ENCODE measurements at places on chromosomes 13 and 19.

GRCh38 chr19:57814505-57815246, at the start of gene ZNF552:
Gene ZNF552 (minus strand): TSS chr19:57814913. CDS start chr19:57814743, 170 bp downstream.
- peak; percentile 42 for DNase-seq

GRCh38 chr13:97028441-97029299, 34.4 kb upstream of the OXGR1 start:
- peak; percentile 14 for DNase-seq

DNA sequence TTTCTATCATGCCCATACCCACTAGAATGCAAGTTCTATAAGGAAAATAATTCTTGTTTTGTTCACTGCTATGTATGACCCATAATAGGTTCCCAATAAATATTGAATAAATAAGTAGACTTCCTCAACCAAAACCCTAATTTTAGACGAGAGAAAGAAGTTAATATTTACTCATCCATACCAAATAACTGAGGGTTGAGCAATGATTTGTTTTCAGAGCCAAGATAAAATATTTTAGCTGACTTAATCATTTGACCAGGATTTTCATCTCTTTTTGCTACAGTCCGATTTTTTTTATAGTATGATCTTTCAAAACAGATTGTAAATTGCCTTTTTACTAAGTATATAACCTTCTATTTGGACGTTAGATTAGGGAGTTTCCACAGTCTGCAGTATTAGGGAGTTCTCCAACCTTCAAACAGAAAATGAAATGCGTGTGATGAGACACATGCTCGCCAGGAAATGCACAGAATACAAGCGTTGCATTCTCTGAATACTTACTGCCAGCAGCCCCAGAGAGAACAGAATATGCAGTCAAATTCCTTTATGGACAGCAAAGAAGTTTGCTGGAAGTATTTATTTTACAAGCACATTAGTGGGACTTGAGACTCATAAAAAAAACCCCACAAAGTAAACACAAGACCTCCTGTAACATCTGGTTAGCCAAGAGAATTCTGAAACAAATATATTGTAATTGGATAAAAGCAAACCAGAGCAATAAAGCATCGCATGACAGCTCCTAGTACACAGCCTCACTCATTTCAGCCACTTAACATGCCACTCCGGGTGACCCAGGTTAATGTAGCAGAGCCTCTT, 230.0 kb downstream of the MYO16 start:
- no peak for DNase-seq

- DNase-seq = no peak
These were observed 10.8 kb upstream of the ZNF724 start for GRCh38 chr19:23260956-23261355.

DNA sequence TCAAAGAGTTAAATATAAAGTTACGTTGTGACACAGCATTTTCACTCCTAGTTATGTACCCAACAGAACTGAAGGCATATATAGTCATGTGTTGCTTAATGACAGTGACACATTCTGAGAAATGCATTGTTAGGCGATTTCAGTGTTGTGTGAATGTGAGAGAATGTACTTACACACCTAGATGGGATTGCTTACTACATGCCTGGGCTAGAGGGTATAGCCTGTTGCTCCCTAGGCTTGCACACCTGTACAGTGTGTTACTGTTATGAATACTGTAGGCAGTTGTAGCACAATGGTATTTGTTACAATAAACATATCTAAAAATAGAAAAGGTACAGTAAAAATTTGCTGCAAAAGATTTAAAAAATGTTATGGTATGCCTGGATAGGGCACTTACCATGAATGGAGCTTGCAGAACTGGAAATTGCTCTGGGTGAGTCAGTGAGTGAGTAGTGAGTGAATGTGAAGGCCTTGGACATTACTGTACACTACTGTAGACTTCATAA, 89.2 kb downstream of the DHRS12 start:
- no peak for DNase-seq

GRCh38 chr13:23828086-23828485, 61.1 kb downstream of the MIPEP start:
- no peak for DNase-seq

GRCh38 chr19:4386041-4386782, 14.1 kb downstream of the SH3GL1 start:
- no peak for DNase-seq

GRCh38 chr13:64154514-64154913, 2738.9 kb upstream of the PCDH20 start:
- DNase-seq = no peak

- no peak for DNase-seq
These were observed 21.8 kb downstream of the RCBTB1 start for GRCh38 chr13:49563516-49563915.

GRCh38 chr13:25432691-25433090, 60.9 kb downstream of the ATP8A2 start:
- DNase-seq = no peak

- DNase-seq = no peak
These were observed 1.1 kb upstream of the ZNF845 start for GRCh38 chr19:53332484-53332883.

DNA sequence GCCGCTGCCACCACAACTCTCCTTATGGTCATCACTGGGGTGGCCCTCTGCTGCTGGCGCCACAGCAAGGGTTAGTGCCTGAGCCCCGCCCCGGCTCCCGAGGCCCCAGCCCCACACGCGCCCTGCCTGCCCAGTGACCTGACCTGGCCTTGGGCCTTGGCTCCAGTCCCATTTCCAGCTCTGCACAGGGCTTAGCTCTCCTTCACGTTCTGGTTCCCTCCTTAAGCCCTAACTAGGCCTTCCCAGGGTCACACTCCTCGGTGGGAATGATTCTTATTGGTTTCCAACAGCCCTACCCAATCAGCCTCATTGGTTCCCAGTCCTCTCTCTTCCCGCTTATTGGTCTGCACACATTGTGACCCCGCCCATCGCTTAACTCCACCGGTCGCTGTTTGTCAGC, 5.8 kb downstream of the KIRREL2 start:
- no peak for DNase-seq

GRCh38 chr19:39208175-39208795, 4.2 kb upstream of the SYCN start:
- DNase-seq = no peak

DNA sequence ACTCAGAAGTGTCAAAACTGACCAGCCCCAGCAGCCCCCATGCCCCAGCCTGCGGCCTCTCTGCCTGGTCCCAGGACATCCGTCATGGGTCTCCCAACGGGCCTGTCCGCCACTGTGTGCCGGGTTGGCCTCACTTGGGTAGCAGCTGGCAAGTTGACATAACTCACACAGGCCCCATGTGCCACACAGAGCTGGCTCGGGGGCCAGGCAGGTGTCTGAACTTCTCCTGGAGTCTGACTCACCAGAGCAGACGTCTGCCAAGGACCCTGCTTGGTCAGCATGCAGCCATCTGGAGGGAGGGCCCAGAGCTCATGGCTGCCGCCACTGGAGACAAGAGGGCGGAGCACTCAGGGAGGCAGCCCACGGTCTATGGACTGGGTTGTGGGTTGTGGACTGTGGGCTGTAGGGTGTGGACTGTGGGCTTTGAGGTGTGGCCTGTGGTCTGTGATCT, 32.0 kb upstream of the TMEM255B start:
- no peak for DNase-seq

- DNase-seq = no peak
These were observed 10.1 kb downstream of the FOXO1 start for GRCh38 chr13:40656358-40656757.

DNA sequence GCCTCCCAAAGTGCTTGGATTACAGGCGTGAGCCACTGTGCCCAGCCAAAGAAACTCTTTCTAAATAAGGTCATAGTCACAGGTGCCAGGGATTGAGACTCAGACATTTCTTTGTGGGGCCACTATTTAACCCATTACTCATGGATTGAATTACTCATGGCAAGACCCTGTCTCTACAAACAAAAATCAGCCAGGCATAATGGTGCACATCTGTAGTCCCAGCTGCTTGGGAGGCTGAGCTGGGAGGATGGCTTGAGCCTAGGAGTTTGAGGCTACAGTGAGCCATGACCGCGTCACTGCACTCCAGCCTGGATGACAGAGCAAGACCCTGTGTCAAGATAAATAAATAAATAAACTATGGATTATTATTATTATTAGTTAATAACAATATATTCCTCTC, 3.6 kb upstream of the KLF2 start:
- DNase-seq = no peak

DNA sequence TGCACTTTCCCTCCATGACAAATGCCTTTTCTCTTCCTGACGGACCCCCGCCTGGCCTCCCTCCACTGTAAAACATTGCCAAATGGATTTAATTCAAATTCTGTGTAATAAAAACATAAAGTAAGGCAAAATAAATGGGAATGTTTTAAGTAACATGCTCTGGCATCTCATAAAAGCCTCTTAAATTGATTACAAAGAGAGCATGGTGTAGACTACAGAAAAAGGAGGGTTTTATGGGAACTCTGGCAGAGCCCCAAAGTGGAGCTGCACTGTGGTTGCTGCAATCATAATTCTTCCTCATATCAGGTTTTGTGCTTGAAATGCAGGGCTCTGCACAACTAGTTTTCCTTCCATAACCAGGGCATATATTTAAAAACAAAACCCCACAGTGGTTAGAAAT, 44.3 kb upstream of the SIAH3 start:
- no peak for DNase-seq

- DNase-seq = no peak
These were observed 11.9 kb upstream of the SMG9 start for GRCh38 chr19:43766755-43767043.

- DNase-seq = no peak
These were observed 17.8 kb downstream of the HCN2 start for GRCh38 chr19:607301-608154.

DNA sequence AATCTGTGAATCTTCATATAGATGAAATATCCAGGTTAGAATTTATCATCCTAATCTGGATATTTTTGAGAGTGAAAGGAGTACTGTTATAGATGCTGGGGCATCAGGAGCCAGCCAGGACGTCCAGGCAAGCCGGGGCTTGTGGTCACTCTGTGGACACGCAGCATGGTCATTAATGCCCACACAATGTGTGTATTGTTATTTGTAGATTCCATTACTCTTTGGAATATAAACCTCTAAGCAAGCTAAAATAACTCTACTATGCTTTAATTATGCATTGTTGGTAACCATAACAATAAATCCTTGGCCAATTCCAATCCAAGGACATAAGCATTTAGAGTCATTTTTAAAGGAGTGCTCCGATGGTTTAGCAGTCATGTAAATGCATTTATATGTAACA, 137.9 kb downstream of the TM9SF2 start:
- DNase-seq = no peak

DNA sequence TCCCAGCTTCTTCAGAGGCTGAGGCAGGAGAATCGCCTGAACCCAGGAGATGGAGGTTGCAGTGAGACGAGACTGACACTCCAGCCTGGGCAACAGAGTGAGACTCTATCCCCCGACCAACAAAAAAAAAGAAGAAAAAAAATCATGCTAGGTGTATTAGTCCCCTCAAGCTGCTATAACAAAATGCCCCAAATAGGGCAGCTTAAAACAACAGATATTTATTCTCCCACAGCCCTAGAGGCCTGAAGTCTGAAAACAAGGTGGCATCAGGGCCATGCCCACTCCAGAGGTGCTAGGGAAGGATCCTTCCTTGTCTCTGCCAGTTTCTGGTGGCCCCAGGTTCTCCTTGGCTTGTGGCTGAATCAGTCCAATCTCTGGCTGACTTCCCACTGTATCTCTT, 8.6 kb upstream of the EHD2 start:
- no peak for DNase-seq

GRCh38 chr19:43534816-43535761, 2.1 kb downstream of the ZNF575 start:
- DNase-seq = no peak

- DNase-seq = no peak
These were observed 15.2 kb upstream of the ERCC2 start for GRCh38 chr19:45385392-45386221.

DNA sequence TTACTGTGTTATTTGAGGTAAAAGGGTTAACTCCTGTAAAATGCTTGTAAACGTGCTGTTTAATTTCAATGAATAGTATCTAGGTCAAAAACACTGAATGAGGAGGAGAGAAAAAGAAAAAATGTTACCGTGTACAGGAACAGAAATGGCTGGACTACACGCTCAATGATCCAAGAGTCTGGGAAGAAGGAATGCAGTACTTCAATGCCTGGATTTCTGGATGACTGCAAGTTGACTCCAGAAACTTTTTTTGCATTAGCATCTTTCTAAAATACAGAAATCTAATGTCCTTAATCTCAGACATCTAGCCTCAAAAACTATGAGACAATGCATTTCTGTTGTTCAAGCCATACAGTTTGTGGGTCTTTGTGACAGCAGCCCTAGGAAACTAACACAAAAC, 17.4 kb upstream of the IPO5 start:
- DNase-seq = no peak

DNA sequence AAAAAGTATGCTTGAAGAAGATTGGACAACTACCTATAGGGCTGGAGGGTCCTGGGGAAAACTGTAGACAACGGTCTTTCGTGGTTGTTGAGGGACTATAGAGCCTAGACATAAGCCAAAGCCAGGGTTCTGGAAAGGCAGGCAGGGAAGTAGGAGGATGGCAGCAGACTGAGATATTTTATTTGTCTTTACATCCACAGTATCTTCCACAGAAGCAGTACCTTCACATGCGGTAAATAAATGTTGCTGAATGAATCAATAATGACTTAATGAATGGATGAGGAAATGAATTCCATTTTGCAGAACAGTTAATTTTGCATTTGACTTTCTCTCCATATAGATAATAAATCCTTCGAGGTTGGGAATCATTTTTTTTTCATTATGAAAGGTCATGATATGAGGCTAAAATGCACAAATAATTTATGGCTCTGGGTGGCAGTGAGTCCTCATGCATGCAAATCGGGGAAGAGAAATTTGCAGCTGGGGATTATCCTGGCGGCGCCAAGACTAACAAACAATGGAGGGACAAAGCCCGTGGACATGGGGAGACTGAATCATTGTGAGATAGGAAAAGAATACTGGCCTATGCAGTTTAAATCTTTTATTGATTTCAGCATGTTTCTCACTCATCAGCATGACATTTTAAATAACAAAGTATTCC, 102.0 kb downstream of the ERCC5 start:
- no peak for DNase-seq

- DNase-seq = no peak
These were observed 484.2 kb upstream of the SLITRK1 start for GRCh38 chr13:84366506-84366905.

GRCh38 chr13:67147342-67148133, 82.6 kb downstream of the PCDH9 start:
- DNase-seq = no peak

DNA sequence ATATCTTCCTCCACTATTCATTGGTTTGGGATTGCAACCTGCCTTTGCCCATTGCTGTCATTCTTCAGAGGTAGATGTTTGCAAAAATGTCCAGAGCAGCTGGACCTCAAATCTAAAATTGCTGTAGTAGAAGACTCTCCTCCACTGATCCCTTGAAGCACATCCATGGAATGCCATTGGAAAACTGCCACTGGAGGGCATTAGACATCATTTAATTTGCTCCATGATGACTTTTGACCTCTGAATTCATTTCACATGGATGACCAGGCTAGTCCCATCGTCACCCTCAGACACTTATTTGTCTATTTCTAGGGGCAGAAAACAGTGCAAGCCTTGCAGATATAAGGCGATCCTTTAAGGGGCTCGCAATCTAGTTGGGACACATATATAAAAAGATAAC, 33.9 kb upstream of the FLT1 start:
- DNase-seq = no peak
